ENCODE measurements at places on chromosomes 1 and 21.

DNA sequence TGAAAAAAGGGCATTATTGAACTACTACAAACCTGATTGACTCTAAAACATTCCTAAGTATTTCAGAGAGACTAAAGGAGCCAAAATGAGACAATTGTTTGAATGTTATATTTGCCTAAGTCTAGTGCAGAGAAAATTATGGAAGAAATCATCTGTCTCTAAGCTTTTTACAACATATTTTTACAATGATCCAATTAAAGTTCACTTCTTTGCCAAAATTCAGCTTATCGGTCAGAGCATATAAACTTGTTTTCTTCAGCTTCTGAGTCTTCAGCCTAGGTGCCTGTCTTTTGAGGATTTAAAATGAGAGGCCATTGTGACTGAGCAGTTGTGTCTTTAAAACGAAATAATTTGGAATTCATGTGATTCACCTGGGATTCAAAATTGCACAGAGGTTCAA, 181.2 kb upstream of the SGIP1 start:
- no peak for DNase-seq

GRCh38 chr1:216034506-216034905, 388.7 kb downstream of the USH2A start:
- no peak for DNase-seq

DNA sequence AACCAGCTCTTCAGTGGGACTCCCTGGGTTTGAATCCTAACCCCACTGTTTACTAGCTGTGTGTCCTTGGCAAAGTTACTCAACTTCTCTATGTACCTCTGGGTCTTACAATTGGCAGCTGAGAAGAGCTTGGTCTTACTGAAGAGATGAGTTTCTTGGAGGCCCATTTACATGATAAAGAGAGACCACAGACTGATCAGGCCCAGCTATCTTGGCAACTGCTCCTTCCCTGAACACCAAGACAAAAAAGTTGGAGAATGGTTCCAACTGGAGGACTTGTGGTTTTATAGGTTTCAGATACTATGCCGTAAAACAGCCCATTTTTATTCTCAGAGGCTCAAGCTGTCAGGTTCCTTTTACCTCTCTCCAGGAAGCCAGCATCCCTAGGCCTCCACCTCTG, 24.8 kb upstream of the CNIH3 start:
- DNase-seq = no peak

GRCh38 chr21:38349111-38349746, 92.4 kb downstream of the KCNJ15 start:
- no peak for DNase-seq

DNA sequence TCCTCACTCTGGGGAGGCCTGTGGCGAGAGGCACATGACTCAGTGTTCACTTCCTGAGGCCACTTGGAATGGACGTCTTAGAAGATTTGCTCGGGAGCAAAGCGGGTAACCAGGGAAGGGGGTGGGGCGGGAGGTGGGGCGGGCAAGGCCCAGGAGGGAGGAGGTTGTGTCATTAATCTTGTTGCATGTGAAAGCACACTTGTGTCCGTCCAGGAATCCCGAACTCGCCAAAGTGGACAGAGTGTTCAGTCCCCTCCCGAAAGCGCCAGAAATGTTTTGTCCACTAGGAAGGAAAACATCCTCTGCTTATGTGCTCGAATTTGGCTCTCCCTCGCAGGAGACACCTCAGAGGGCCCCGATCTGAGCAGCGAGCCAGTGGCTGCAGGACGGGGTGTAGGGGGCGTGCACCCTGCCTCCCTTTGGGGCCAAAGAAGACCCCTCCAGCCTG, 84.2 kb downstream of the SPSB1 start:
- DNase-seq = no peak

DNA sequence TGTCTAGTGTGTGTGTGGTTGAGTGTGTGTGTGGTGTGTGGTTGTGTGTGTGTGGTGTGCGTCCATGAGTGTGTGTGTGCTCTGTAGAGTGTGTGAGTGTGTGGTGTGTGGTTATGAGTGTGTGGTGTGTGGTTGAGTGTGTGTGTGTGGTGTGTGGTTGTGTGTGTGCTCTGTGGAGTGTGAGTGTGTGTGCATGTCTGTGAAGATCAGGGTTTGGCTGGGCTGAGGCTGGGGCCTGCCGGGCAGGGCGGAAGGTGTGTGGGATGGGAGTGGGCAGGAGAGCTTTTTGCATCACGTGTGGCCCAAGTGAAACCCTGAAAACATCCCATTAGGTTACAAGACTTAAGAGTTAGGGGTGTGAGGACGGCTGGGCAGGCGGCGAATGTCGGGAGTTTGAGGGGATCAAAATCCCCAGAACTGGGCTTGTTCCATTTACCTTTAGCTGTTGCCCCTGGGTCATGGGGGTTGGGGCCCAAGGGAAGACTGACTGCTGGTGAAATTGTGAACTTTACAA, 2.9 kb upstream of the FCMR start:
- no peak for DNase-seq

GRCh38 chr1:8985915-8986813, 40.1 kb downstream of the SLC2A7 start:
- DNase-seq = no peak

DNA sequence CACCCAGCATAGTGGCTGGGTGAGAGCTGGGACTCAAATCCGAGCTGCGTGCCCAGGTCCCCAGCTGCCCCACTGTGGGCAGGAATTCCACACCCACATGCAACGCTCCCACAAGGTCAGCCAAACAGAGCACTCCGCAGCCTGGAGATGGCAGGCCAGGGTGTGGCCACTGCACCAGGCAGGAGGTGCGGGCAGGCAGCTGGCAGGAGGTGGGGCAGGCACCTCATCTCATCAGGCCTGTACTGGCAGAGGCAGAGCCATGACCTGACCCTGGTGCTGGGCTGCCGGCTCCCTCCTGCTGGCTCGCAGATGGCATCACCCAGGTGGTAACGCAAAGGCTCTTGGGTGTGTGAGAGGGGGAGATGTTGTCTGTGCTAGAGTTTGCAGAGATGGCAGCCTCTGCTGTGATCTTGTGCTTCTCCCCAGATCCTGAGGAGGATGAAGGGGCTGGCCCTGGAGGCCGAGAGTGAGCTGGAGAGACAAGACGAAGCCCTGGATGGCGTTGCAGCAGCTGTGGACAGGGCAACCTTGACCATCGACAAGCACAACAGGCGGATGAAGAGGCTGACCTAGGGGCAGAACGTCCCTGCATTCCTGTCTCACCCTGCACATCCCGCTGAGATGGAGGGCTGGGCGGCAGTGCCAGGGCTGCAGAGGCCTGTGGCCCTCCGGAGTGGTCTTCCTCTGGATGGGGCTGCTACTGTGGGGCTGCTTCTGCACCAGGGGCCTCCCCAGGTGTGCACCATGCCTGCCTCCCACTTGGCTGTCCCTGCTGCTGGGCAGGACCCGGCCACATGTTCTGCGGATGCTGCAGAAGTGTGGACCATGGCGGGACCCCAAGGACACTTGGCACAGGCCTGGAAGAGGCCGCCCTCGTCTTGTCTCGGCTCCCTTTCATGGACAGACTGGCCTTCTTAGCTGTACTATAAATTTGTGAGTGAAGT, 35.1 kb upstream of the PRSS38 start:
- no peak for DNase-seq

DNA sequence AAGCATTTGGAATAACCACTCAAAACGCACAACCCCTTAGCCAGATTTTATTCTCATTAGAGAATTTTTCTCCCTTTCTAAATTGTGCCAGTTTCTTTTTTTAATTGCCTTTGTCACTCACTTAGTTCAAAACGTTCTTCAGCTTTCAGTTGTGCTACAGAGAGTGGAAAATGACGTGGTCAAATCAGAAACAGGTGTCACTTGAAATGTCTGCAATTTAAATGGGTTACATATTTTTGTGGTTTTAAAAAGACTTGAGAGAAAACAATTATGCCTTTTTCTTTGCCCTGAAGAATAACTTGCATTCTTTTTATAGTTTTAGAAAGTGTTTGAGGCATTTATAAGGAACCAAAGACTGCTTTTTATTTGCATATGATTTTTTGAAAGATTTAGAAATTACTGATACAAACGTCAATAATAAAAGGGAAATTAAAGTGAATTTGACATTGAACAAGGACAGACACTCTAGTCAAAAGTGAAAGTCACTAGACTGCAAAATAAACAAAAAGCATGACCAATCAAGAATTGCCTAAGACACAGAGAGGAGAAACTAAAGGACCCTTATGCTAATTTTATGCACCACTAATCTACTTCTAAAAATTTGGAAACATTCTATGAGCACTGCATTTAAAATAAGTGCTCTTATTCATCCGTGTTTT, 191.0 kb downstream of the TPR start:
- DNase-seq = no peak

DNA sequence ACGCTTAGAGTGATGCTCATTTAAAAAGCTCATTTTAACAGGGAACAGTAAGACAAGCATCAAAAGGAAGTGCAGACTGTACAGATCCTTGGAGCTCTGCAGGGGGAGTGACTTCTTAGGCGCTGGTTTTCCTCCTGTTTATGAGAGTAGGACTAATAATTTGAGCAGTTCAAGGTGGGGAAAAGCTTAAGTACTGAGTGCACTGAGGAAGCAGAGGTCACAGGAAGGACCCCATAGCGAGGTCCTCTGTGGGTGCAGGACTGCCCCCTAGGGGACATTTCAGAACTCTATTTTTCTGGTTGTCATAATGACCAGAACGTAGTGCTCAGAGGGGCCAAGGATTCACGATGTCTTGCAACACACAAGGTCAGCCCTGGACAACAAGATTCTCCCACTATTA, 112.1 kb downstream of the HLCS start:
- DNase-seq = no peak

- DNase-seq = no peak
Measured at GRCh38 chr1:174266991-174267612, 107.8 kb downstream of the RABGAP1L start.

- no peak for DNase-seq
Measured at GRCh38 chr1:247118946-247119446, 14.8 kb upstream of the ZNF669 start.

DNA sequence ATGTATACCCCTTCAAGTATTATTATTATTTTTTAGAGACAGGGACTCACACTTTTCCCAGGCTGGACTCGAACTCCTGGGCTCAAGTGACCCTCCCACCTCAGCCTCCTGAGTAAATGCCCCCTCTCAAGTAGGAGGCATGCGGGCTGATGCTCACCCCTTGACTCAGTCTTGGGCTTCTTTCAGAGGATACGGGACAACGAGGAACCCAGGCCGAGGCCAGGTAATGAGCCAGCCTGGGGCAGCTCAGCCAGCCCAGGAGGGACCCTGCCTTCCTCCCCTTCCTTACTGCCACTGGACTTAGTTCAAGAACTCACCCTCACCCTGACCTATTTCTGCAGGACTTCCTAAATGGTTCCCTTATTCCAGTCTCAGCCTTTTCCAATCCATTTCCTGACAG, 198.0 kb upstream of the MAP1LC3C start:
- DNase-seq = no peak

- no peak for DNase-seq
Measured at GRCh38 chr1:109726728-109727373, 14.0 kb downstream of the GSTM3 start.

DNA sequence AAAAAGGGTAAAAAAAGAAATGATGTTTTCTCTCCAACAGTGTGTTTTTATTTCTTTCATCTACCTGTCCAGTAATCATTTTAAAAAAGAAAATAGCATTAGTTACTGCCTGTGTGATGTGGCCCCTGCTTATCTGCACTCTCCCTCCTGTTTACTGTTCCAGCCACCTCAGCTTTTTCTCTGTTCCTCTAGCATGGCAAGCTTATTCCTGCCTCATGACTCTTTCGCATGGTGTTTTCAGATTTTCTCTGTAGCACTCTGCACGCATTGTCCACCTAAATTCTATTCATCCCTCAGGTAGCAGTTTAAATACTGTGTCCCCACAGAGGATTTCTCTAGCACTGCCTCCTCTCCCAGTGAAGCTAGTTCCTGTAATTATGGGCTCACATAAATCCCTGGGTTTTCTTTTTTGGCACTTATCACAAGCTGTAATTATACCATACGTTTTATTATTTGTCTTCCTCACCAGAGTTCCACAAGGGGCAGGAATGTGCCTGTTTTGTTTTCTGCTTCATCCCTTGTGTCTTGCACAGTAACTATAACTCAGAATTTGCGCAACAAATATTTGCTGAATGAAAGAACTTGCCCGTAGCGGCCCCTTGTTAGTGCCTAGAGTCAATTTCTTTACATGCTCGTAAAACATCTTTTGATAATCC, 51.4 kb upstream of the LRIG2 start:
- peak; percentile 70 for DNase-seq

GRCh38 chr21:40120940-40121575, 253.8 kb downstream of the PCP4 start:
- no peak for DNase-seq

DNA sequence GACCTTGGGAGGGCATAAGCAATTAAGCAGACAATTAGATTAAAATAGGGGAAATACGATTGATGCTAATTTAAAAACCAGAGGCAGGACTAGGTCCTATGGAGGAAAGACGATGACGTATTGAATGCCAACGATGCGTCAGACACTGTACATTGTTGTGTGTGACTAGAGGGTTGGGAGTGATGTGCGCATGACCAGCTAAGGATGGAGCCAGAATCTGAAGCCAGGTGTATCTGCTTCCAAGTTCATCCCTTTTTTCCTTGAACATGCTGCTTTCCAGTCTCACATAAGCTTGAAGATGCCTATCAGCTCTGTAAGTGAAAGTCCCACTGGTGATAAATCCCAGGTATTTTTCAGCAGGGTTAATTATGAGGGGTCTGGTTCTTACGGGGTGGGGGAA, 576.2 kb downstream of the MATN1 start:
- DNase-seq = no peak

DNA sequence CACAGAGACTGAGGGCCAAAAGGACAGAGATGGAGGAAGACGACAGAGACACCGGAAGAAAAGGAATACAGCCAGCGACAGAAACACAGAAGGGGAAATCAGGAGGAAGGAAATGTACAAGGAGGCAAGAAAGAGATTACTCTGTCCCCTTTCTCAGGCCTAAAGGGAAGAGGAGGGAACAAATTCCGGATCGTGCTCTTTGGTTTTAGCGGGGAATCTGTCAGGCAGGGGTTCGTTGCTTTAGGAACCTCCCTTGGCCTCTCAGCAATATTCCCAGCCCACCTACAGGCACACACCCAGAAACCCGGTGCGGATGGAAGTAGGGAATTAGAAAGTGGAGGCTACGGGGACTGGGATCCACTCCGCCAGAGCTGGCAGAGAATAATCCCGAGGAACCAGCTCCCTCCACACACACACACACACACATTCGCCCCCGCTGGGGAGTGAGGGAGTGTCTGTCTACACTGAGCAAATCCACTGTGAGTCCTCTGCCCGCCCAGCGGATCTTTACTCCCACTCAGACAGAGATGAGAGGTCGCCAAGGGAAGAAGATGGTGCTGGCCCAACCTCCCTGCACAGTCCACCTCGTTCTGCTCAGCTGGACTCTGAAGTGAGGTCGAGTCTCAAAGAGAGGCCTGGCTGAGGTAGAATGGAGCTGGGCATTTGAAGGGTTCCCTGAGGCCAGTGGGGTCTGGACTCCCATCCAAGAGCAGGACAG, 5.7 kb downstream of the TAL1 start:
- no peak for DNase-seq

DNA sequence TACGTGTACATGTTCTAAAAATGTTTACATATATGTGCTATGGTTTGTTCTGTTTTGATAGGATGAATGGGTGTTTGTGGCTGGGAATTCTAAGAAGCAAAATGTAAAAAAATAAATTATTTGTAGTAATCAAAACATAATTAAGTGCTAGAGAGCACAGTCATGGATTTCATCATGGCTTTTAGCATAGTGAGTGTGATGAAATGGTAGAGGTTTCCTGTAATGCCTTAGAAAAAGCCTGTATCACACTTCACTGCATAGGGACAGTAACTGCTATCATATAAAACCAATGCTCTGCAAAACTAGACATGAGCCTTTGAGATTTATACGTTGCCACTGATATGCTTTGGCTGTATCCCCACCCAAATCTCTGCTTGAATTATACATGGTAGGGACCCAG, 99.8 kb downstream of the PTGER3 start:
- no peak for DNase-seq

- DNase-seq = no peak
Measured at GRCh38 chr1:52551507-52552235, 1.2 kb downstream of the TUT4 start.
